NCI-H2107 (cell line): ENCODE measurements at places on chromosomes 7 and 10.

- DNase-seq, result no peak
Observed at GRCh38 chr10:35569111-35569707, 35.9 kb upstream of the GJD4 start.

- no peak for DNase-seq
Observed at GRCh38 chr7:143334244-143334643, 18.3 kb downstream of the CLCN1 start.

- no peak for DNase-seq
Observed at GRCh38 chr10:35364808-35365207, 28.5 kb downstream of the CCNY start.

DNA sequence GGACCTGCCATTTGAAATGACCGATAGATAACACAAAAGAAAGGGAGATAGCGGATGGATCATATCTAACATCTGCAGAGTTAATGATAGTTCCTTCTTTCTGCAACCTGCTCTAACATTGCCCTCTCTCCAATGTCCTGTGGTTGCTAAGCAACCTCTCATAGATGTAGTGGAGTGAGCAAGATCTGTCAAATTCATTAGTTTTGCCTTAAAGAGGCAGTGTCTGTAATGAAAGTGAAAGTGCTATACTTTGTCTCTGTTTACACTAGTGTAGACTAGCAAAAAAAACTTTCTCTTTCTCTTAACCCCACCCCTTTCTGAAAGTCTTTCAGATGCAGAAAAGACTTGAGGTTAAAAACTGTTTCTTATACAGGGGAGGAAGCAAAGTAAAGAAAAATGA, 1196.9 kb downstream of the SORCS3 start:
- DNase-seq, result no peak

DNA sequence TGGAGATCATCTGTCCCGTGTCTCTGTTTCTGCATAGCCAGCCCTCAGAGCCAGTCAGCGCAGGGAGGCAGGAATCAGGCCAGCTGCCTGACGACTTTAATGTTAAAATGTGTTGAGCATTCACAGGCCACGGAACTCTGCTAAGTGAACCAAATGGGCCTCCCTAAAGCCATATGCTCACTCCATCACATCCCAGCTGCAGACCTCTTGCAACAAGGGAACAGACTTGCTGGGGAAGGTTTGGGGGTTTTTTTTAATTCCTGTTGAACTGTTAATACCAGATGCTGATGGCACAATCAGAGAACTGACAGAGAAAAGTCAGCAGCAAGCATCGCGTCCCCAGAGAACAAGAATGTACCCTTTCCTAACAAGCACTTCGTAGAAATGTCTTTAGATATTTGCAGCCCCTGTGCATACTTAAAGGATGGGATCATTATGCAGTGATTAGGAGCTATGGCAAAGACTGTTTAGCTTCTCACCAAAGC, 900.4 kb upstream of the AUTS2 start:
- DNase-seq, result no peak

DNA sequence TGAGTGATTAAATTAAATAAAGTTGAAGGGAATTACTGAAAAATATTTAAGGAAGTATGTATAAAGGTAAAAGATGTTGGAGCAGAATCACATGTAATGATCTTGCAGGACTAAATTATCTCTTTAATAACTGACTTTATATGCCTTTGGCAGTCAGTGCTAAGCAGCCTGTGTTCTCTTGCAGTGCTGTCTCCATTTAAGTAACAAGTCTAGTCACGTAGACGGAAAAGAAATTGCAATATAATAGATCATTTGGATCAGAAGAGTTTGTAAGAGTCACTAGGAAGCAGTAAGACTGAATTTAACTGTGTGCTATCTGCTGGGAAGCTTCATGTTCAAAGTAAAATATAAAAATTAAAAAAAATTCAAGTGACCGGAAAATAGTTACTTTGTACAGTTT, 21.4 kb downstream of the BZW2 start:
- DNase-seq, result no peak
